Progenitor cell of endocrine pancreas (in vitro differentiated cells): ENCODE measurements at places on chromosomes 11 and 22.

GRCh38 chr11:48058064-48058463 lies 77.7 kb downstream of the PTPRJ start:
- DNase-seq = no peak

DNA sequence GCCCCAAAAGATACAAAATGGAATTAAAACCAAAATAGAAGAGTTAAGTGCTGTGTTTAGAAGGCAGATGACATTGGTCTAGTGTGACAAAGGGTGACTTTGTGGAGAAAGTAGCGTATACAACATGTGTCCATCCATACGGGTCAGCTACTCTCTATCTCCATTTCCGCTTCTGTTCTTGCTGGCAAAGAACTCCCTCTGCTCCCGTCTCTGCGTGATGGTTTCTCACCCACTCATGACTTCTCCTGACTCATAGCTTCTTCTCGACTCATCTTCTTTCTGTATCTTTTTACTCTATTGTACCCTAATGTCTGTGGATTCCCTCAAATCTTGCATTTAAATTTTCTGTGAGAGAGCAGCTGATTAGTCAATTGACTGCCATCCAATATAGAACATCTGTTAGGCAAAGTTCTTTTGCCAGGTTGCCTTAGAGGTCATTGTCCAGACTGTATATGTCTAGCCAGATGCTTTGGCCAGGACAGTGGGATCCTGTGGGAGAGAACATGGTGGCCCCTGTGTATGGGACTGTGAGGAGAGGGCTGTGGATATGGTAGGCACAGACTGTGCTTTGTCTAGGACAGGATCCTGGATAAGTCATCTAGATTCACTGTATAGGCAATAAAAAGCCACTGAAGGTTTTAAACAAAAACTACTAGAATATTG lies 28.4 kb downstream of the MMP13 start:
- no peak for DNase-seq

DNA sequence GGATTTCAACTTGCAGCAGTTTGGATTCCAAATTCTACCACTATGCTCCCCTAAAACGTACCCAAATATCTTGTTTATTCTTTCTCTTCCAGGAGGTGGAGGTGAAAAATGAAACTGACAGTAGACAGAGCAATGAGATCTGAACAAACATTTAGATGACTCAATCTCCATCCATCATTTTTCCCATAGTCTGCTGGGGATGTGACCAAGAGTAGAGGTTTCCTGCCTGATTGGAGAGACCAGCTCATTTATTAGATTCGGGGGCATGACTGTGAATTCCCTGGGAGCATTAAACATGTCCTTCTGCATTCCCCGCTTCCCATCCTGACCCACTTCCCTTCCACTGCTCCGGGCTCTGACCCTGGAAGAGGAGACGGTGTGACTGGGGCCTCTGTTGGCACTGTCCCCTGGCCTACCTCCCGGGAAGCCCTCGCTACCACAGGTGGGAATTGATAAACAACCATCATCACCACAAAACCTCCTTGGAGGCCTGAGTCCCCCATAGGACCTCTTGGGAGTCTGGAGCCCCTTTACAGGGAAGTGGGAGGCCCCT lies 20.3 kb downstream of the DKK3 start:
- DNase-seq = no peak

DNA sequence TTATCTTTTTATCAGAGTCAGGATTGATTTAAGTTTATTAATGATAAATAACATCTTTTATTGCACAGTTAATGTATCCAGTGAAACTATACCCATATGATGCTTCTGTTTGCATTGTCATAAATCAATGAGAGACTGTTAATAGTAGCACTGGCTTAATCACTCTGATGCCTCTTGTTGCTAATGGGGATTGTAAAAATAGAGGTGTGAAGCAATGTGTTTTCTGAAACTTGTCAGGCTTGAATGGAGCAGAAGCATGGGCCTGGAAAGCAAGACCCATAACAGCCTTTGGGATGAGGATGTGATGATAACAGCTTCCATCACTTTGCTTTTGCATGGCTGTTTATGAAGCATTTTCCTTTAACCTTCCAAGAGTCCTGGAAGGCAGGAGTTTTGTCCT lies 319.7 kb downstream of the DDX10 start:
- no peak for DNase-seq

DNA sequence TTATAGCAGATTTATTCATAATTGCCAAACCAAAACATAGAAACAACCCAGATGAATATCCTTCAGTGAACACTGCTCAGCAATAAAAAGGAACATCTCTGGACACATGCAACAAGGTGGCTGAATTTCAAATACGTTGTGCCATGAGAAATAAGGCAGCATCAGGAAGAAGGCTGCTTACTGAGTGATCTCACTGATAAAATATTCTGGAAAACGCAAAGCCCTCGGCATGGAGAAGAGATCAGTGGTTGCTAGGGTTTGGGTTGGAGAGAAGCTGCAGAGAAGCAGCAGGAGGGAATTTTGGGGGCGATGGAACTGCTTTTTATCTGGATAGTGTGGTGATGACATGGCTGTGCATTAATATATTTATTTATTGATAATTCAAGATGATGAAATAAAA lies 11.0 kb upstream of the SHANK2 start:
- no peak for DNase-seq
